Left ventricle myocardium inferior (tissue), 1 donor: ENCODE measurements at places on chromosomes 1 and 21.

GRCh38 chr1:1732381-1732780 lies 8.2 kb upstream of the CDK11A start:
- no peak for DNase-seq

- DNase-seq, result peak; percentile 22
These were observed 277.0 kb downstream of the PTPRU start for GRCh38 chr1:29513357-29513756.

DNA sequence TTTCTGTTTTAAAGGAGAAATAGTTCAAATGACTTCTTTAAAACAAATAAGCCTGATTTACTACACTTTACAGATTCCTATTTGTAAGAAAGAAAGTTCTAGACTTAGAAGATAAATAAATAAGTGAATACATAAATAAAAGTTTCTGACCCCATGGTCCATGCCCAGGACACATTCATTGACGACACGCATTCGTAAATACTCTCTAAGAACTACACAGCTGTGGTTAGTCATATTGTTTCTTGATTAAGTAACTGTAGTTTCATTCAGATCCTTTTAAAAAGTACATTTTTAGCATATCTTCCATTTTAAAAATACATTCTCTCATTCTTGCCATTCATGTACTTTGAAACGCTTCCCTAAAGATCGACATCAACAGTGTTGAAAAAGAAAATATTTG lies 497.4 kb downstream of the SETD4 start:
- DNase-seq, result no peak

- DNase-seq, result peak; percentile 19
These were observed 37.3 kb downstream of the RGL1 start for GRCh38 chr1:183841950-183842794.
